Activated naive CD4-positive, alpha-beta T cell (primary cell): ENCODE measurements at places on chromosomes 12 and 14.

DNA sequence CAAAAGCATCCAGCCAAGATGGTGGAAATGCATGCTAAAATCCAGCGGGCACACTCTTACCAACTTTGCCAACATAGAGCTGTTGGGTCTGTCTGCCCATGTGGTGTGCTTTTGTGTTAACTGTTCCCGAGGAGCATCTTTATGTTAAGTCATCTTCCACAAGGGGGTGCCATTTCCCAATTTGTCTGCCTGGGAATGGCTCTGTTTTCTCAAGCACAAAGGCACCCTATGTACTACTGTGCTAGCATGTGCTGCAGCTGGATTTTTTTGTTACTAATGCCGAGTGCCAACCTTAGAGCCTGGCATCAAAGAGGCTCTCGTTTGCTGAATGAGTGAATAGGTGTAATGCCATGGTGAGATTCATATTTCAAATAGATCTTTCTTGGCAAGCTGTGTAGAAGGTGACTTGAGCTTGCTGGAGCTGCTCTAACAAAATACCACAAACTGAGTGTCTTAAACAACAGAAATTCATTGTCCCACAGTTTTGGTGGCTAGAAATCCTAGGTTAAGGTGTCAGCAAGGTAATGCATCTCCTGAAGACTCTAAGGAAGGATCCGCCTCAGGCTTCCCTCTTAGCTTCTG lies 74.3 kb downstream of the TRHDE start:
- no peak for DNase-seq

DNA sequence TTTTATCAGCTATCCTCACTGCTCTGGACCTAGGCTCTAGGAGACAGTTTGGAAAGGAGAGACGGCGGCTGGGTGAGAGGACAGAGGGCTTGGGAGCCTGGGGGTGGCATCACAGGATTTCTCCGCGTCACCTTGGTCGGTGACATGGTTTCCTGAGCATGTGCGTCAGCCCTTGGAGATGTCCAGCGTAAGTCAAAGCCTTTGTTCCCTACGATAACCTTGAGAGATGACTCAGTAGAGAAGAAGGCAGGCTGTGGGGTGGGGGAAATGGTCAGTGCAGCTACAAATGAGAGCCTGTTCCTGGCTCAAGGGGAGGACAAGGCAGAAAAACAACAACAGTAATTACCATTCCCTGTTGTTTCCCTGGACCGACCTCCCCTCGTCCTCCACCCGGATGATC lies 90.2 kb upstream of the TBX3 start:
- DNase-seq = no peak

DNA sequence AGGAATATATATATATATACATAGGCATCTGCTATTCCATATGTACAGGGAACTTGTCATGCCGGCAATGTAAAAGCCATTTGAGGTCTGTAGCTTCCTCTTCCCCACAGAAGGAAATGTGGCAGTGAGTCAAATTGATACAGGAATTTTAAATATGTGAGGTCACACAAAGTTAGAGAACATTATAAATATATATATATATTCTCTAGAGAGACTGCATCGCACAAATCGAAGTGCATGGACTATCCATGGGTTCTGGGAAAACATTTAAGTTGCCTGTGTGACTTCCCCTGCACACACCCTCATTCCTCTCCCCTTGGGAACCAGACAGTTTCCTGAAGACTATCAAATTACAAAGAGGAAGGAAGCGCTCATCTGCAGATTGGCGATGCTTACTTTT lies 100.9 kb upstream of the CCDC91 start:
- no peak for DNase-seq

DNA sequence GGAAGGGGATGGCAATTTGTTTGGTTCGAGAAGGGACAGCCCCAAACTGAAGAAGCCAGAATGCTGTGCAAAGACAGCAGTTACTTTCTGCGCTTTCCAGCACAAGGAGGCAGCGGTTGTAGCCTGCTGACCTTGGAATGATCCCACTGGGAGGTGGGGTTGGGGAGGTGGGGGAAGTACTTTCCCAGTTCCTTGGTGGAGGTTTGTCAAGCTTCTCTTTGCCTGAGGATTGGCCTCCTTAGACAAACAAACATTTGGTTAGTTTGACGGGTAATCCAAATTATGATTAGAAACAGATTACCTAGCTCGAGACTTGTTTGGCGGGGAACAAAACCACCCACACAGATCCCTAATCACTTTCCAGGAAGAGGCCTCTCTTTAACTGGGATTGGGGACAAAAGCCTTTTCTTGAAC lies 79.1 kb upstream of the EGLN3 start:
- no peak for DNase-seq

DNA sequence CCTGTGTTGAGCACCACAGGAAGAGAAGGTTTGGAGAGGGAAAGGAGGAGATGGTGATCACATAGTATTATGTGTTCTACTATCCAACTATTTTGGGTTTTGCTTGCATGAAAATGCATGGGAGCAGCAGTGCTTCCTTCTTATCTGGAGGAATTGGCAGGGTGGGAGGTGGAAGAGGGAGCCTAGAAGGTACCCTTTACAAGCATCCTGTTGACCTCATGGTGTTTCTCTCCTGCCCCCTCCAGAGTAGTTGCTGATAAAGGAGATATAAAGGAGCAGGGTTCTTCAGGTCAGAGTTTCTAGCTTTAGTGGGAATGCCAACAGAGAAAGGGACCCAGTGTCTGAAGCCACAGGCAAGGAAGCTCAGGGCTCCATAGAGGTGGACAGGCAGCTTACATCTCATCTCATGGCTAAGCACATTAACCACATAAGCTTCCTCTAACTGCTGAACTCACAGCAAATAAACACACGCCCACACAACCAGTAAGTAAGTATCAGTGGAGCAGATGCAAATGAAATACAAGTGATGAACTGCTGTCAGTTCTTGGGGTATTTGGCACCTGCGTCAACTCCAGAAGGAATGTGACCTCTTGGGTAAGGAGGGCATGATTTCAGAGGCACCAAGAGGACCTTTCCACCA lies 174.2 kb upstream of the SLC38A2 start:
- DNase-seq = no peak

GRCh38 chr12:120736404-120737331 lies 11.0 kb downstream of the ACADS start:
- no peak for DNase-seq

GRCh38 chr12:4449851-4450221 lies 4.2 kb upstream of the FGF6 start:
- DNase-seq = no peak

- no peak for DNase-seq
Measured at GRCh38 chr12:2745655-2746054, 49.1 kb upstream of the FKBP4 start.

GRCh38 chr12:64707362-64707761 lies 51.8 kb downstream of the GNS start:
- no peak for DNase-seq

- DNase-seq = no peak
Measured at GRCh38 chr12:49811136-49811535, 17.1 kb downstream of the NCKAP5L start.

GRCh38 chr12:51020448-51021182 lies 5.6 kb downstream of the SLC11A2 start:
- no peak for DNase-seq

DNA sequence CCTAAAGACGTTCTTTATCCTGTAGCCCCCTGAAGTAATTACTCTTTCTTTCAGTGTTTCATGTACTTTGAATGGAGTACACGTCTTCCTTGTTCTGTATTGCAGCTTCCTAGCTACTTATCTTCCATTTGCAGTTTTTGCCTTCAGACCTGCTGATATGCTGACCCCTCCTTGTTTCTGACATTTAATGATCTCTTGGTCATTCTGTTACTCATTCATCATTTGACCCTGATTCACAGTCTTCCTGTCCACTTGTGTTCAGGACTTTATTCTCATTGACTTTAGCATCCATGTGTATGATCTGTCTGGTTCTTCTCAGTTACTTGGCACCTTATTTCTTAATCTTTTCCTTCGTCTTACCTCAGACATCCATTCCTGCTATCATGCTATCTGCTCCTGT lies 22.2 kb downstream of the CPSF2 start:
- no peak for DNase-seq

DNA sequence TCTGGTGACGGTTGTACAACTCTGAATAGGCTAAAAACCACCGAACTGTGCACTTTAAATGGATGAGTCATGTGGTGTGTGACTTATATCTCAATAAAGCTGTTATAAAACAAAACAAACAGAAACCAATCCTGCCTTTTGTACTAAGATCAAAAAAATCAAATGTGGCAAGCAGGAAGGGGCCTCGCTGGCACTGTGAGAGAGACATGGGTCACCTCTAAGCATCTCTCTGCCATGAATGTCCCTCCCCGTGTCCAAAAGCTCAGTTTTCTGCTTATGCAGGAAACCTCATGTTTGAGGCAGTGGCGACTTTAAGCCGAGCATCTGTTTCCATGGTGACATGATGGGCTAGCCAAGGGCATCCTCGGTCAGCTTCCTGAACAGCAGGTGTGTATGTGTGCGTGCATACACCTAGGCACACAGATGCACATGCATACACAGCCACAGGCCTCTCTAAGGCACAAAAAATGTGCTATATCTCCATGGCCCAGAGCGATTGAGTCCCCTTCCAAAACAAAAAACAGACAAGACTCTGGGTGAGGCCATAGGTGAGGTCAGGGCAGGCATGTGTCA lies 44.4 kb downstream of the ARL6IP4 start:
- no peak for DNase-seq

DNA sequence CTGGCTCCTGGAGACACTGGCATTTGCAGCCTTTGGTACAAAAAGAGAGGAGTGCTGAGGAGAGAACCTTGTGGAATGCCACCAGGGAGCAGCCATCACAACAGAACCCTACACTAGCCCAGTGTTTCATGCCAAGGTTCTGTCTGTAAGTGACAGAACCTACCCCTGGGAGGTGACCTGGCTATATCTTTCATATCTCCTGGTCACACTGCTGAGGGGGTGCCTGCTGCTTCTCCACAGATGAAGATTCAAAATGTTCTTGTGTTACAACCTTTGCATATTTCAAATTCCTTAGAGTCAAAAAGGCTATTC lies 12.7 kb upstream of the EIF4B start:
- no peak for DNase-seq

DNA sequence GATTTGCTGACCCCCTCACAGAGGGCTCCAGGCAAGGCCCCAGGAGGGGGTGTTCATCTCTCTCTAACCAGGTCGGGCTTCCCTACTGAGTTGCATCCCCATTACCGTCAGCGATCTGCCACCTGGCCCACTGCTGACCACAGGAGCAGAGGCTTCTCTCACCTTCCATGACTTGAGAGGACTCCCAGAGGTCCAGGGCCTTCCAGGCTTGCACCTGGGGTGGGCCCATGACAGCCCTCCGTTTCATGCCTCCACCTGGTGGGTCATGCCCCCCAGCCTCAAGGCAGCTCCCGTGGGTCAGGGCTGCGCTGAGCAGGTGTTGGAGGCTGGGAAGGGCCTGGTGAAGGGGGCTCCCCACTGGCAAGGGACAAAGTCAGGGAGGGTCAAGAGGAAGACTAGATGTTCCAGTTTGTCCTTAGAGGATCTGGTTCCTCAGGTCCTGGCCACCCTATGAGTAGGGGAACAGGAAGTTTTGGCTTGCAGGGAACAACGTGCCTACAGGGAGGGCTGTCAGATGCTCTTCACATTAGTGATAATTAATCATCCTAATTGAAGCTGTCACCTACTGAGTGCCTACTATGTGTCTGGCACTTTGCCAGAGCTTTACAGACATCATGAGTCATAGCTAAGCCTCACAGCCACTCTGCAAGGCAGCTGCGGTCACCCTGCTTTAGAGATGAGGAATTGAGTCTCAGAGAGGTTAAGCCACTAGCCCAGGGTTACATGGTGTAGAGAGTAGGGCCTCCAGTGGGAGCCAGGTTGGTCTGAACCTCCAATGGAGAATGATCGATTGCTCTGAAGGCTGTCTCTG lies 13.8 kb downstream of the NFKBIA start:
- DNase-seq = no peak

GRCh38 chr12:85923767-85924331 lies 49.8 kb downstream of the NTS start:
- DNase-seq = no peak

- no peak for DNase-seq
Measured at GRCh38 chr12:47721431-47721973, 3.8 kb downstream of the ENDOU start.

DNA sequence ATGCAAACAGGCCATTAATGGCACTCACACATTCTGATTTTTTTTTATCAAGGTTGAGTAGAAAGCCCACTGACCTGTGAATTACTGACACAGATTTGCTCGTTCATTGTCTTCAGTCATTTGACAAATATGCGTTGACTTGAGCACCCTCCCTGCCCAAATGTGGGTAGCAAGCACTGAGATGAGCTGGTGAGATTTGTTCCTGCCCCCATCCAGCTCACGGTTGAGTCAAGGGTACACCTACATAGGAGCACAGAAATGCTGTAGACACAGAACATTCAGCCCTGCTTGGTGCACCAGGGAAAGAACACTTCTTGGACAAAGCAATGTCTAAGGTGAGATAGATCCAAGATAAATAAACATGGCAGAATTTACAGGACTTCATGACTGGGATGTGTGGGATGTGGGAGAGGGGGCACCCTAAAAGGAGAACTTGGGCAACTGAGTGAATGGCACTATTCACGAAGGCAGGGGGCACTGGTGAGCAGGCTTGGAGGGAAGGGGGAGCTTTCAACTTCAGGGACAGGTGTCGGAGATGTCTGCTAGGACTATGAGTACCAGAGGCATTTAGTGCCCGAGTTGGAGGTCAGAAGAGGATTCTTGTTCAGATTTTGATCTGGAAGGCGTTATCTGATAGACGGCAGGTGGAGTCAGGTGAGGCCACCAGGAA lies 213.4 kb downstream of the VRK1 start:
- DNase-seq = no peak

DNA sequence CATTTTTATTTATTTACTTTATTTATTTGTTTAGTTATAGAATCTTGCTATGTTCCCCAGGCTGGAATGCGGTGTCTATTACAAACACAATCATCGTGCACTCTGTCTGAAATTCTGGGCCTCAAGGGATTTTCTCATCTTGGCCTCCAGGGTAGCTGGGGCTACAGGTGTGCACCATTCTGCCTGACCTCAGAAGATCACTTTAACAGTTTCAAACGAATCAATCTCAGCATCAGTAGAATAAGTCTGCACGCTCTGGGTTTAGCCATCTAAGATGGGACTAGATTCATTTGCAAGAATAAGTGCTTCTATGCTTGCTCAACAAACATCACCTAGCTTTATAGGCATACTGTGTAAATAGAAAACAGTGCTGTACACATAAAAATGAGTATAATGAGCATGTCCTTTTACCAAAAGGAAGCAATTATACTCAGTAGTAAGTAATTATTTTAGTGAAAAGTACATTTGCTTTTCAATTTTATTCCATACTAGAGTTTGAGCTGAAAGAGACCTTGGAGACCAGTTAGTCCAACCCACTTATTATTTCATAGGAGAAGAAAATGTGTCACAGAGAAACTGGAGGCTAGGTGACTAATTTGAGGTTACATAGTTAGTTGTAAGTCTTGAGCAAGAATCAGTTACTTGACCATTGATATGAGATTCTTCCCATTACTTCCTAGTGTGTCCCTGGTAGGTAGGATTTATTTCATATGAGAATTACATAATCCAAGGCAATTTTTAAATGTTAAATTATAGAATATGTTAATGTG lies 456.5 kb upstream of the LMO3 start:
- no peak for DNase-seq

DNA sequence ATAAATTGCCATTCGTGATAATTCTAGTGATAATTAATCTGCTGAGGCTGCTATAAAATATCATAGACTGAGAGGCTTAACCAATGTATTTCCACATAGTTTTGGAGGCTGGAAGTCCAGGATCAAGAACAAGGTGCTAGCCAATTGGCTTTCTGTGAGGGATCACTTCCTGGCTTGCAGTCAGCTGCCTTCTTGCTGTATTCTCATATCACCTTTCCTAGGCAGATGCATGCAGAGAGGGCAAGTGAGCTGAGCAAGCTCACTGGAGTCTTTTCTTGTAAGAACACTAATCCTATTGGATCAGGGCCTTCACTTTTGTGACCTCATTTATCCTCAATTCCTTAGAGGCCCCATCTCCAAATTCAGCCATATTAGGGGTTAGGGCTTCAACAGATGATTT lies 640.7 kb downstream of the DIO2 start:
- DNase-seq = no peak
